ENCODE measurements at places on chromosomes 7 and 10. TPM values are rescaled to one million over a fixed set of nuclear protein-coding genes. Genes with fewer than 3 reads are reported as not detected.

Gene COBL
- 5.4 TPM for total RNA-seq

Gene ZFYVE27
- total RNA-seq = 13.8 TPM

Gene PCLO
- total RNA-seq = 2.3 TPM

Gene GALNT17
- 15.6 TPM for total RNA-seq

Gene HOXA11
- total RNA-seq = 23.2 TPM

Gene SP8
- not detected for total RNA-seq

Gene CABCOCO1
- total RNA-seq = 3.1 TPM

Gene SPDYE2B
- not detected for total RNA-seq

DNA sequence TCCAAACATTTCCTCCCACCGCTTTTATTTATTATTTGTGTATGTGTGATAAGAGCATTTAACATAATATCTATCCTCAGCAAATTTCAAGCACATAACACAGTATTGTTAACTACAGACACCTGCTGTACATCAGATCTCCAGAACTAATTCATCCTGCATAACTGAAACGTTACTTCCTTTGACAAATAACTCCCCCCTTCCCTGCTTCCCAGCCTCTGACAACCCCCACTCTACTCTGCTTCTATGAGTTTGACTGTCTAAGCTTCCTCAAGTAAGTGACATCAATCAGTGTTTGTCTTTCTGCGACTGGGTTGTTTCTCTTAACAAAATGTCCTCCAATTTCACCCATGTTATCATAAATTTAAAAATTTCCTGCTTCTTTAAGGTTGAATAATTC is 22.1 kb downstream of the C10orf71 start:
- DNase-seq = no peak

GRCh38 chr7:7331523-7331922 is 149.2 kb downstream of the C1GALT1 start:
- no peak for DNase-seq

GRCh38 chr10:773562-774161 is 84.2 kb upstream of the DIP2C start:
- DNase-seq = no peak

- DNase-seq = no peak
Observed at GRCh38 chr10:48417374-48417773, 110.9 kb downstream of the MAPK8 start.

DNA sequence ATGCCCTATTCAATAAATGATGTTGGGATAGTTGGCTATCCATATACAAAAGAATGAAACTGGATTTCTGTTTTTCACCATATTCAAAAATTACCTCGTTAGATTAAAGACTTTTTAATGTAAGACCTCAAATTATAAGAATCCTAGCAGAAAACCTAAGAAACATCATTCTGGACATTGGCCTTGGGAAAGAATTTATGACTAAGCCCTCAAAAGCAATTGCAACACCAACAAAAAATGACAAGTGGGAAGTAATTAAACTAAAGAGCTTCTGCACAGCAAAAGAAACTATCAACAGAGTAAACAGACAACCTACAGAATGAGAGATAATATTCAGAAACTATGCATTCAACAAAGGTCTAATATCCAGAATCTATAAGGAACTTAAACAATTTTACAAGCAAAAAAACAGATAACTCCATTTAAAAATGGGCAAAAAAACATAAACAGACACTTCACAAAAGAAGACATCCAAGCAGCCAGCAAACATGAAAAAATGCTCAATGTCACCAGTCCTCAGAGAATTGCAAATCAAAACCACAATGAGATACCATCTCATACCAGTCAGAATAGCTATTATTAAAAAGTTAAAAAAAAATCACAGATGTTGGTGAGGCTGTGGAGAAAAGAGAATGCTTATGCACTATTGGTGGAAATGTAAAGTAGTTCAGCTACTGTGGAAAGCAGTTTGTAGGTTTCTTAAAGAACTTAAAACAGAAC is 309.8 kb downstream of the AHR start:
- no peak for DNase-seq

DNA sequence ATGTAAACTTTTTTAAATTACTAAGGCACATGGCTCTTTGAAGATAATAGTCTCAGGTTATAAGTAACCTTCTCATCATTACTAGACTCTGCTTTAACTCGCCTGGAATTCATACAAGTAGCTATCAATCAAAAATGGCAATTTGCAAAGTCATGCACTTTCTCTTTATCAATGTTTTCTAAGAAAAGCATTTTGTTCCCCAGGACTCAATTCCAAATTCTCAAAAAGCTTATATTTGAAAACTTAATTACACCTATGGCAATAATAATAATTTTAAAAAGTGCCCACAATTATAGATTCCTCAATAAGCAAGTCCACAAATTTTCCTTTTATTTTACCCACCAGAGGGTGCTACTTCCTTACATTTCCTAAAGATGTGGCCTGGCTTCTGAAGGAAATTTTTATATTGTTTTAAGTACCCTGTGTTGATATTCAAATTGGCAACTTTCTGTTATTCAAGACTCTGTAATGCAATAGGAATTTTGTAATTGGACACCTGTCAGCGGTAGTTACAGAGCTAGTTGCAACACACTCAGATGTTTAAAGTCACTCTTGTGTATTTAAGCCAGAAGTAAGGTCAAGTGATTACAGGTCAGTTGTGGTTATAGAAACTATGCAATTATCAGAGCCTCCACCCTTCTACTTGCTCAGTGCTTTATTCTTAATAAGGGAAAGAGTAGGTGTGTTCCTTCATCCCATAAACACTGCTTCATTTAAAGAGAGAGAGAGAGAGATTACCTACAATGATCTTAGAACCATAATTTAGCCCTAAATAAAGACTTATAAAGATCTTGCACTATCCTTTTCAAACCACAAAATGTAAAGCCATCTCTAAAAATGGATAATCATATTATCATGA is 47.1 kb upstream of the HYAL4 start:
- DNase-seq = no peak

GRCh38 chr7:151409667-151410404 is at the start of gene WDR86:
WDR86 (minus strand) TSS chr7:151410038; CDS start chr7:151409589, 449 bp downstream.
- peak; percentile 62 for DNase-seq

DNA sequence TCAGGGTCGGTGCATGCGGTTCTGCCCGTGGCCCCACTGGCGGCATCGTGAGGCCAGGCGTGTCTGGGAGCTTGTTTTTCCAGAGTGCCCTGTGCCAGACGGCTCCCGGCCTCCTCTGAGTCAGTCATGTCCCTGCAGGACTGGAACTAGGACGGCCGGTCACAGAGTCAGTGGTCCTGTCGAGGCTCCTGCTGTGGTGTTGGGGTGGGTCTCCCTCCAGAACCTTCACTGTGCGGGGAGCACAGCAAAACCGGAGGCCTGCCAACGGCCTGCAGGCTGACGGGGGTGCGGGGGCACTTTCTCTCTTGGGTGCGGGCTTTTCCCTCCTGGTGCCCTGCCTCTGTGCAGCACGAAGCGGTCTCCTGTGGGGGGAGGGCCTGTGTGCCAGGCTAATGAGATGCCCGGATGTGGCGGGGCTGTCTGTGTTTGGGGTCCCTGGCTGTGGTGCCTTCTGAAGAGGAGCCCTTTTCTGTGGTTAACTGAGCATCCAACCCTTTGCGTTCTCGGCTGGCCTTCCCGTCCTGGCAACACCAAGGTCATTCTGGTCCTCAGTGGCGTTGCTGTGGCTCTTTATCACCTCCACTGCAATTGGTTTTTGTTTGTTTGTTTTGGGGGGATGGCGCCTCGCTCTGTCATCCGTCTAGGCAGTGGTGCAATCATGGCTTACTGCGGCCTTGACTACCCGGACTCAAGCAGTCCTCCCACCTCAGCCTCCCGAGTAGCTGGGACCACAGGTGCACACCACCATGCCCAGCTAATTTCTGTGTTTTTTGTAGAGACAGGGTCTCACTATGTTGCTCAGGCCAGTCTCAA is 8.0 kb downstream of the GET4 start:
- DNase-seq = peak; percentile 61

- no peak for DNase-seq
Observed at GRCh38 chr7:127194571-127194970, 58.2 kb downstream of the GRM8 start.

DNA sequence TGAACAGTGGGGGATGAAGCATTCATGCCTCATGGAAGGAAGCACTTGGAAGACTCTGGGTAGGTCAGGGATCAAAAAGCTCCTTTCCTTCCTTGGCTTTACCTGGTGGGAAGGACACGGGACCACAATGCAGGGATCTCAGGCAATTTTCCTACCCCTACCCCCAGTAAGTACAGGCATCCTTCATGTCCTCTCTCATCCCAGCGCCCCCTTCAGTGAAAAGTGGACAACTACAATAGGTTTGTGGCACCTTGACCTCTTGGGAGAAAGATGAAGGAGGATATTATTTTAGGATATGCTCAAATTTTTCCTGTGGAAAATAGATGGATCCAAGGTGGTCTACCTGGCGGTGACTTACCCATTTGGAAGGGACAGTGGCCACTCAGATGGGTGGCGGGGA is 16.5 kb downstream of the AFAP1L2 start:
- peak; percentile 26 for DNase-seq

GRCh38 chr10:24825551-24825950 is 101.9 kb upstream of the ARHGAP21 start:
- DNase-seq = no peak

GRCh38 chr7:84384417-84384816 is 189.8 kb upstream of the SEMA3A start:
- DNase-seq = no peak

- no peak for DNase-seq
Observed at GRCh38 chr7:115546790-115547189, 483.8 kb downstream of the TFEC start.

DNA sequence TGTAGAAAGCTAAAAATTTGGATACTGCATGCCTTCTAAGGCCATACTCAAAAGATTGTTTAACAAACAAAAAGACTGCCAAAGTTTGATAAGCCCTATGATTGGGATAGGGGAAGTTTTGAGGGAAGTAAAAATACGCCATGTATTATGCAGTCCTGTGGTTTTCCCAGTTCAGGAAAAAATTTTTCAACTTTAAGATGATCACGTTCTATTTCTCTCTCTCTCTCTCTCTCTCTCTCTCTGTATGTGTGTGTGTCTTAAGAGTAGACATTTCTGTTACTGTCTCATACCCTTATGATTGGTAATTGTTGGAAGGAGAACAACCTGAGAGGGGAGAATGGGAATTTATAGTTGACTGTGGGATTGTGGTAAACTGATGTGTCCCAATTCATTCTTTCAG is 69.1 kb upstream of the CYP26C1 start:
- DNase-seq = no peak

DNA sequence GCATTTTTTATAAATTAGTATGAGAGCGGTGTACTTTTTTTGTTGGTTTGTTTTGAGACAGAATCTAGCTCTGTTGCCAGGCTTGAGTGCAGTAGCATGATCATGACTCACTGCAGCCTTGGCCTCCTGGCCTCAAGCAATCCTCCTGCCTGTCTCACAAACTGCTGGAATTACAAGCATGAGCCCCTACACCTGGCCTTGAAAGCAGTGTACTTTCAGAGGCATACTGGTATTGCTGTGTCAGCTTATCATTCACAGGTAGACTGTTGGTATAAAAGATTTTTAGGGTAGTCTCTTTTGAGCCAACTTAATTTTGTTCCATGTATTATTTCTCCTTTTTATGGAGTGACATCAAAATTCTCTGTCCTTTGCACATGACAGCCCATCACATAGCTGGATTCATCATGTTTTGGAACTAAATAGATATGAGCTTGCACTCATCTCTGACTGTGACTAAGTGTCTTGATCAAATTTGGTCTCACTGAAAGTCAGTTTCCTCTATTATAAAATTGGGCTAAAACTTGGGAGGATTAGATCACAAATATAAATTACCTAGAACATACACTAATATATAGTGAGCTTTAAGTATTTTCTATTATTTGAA is 12.4 kb downstream of the GNAT3 start:
- peak; percentile 66 for DNase-seq

GRCh38 chr7:14271441-14271840 is 282.0 kb upstream of the ETV1 start:
- DNase-seq = no peak

DNA sequence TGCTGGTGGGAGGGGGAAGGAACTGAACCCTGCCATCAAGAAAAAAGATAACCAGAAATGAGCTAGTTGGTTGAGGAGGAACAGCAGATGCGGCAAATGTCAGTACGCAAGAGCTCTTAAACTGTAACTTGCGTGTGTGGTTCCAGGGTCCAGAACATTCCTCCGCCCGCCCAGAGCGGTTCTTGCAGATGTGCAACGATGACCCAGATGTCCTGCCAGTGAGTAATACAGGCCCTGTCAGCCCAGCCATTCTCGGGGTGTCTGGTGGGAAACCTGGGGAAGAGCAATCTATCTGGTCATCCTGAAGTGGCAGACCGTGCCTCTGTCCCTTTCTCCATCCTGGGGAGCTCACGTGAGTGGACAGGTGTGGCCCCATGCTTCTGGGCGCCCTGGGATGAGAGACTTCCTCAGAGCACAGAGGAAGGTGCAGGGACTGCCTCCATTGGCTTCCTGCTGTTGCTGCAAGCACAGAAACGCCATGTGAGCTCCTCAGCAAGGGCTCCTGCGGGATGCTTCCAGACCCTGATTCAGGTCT is 50.5 kb upstream of the ZMIZ2 start:
- DNase-seq = no peak

- DNase-seq = no peak
Observed at GRCh38 chr10:785089-785860, 95.8 kb upstream of the DIP2C start.

DNA sequence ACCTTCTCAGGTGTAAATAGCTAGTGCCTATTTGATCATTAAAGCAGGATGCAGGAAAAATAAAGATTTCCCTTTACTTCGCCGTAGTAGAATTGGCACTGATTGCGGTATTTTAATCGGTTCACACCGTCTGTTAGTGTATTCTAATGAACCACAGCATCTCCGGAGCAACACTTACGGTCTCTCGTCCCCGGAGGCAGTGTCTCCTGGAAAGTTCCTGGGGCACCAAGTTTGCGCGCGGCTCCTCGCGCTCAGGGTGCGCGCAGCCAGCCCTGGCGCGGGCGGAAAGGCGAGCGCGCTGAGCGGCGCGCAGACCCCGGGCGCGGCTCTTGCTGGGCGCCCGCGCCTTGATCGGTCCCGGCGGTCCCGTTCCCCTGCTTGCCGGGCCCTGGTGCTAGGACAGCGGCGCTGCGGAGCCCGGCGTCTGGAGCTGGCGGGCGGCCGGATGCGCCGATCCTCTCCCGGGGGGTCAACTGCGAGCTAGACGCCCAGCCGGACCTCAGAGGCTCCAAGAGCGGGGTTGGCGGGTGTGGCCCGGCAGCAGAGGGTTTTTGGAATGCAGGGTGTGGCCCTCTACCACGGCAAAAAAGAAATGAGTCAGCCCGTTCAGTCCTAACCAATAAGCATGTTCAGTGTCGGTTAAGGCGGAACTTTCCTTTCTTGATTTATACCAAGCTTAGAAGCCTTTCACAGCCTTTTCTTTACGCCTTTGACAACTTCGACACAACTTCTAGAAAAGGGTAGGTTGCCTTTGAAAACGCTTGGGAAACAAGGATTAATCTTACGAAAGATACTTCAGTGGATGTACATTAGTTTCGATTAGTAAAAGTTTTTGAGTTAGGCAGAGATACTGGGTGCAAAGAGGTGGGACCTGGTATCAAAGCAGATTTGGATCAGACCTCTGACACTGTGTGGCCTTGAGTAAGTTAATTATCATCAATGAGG is 166.8 kb upstream of the ASAH2 start:
- DNase-seq = peak; percentile 81

- no peak for DNase-seq
Observed at GRCh38 chr10:60351191-60351853, 38.4 kb downstream of the ANK3 start.

- DNase-seq = peak; percentile 96
Observed at GRCh38 chr10:29841724-29842649, 207.2 kb upstream of the SVIL start.

GRCh38 chr7:1925349-1925748 is 255.3 kb downstream of the ELFN1 start:
- no peak for DNase-seq

- DNase-seq = no peak
Observed at GRCh38 chr7:29135846-29136245, 10.5 kb downstream of the CPVL start.

Data from sigmoid colon (tissue), 7 donors.